ENCODE measurements at places on chromosomes 6 and 20. TPM values are rescaled to one million over a fixed set of nuclear protein-coding genes. Genes with fewer than 3 reads are reported as not detected.

C6orf15 gene
- not detected for total RNA-seq

GRCh38 chr6:106087548-106088325 is 1.6 kb downstream of the PRDM1 start:
- DNase-seq: no peak

DNA sequence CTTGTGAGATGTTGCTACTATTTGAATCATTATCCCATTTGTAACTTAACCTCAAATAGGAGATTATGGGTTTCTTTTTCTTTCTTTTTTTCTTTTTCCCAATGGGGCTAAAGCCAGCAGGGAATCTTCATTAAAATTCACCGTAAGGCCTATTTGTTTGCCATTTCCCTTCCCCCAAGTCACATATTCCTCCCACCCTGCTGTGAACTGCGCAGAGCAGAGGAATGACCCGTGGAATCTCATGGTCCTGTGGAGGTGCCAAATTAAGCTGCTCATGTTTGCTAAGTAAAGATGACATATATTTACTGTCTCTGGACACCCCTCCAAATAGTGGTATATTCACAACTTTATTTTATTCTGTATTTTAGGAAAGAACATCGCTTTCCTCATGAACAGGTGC is 699.3 kb downstream of the RNF144B start:
- DNase-seq: no peak

DNA sequence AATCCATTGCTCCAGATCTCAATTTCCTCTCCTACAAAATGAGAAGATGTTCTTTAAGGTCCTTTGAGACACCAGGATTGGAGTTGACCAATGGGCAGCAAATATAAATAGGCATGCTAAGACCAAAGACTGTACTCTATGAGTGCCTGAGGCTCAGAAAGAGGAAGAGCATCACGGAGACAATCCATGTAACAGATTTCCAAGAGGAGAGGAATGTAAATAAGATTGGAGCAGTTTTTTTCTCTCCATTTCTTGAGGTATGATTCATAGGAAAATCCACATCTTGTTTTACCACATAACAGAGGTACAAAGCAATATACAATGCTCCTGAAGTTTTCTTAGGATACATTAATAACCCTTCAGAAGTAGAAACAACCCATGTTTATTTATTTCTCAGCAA is 109.8 kb downstream of the UBE3D start:
- DNase-seq: no peak

GRCh38 chr6:136613477-136613876 is 63.3 kb upstream of the MAP7 start:
- DNase-seq: no peak
